Muscle of arm (tissue), 14 donors: ENCODE measurements at places on chromosomes 11 and 22. TPM values are rescaled to one million over a fixed set of nuclear protein-coding genes. Genes with fewer than 3 reads are reported as not detected.

DNA sequence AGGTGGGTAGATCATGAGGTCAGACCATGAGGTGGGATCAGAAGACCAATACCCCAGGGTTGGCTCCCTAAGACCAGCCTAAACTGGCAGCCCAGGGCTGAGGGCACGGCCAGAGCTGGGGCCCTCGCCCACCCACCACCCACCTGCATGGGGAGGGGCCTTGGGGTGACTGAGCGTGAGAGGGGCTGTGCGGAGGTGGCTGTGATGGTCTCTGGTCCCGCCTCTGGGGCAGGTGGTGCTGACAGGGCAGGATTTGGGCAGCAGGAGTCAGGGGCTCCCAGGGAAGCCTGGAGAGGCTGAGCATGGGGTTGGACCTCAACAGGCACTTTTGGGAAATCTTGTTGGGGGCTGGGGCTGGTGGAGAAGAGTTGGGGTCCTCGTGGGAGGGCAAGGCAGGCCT is 39.8 kb upstream of the MUC5AC start:
- DNase-seq: no peak

DNA sequence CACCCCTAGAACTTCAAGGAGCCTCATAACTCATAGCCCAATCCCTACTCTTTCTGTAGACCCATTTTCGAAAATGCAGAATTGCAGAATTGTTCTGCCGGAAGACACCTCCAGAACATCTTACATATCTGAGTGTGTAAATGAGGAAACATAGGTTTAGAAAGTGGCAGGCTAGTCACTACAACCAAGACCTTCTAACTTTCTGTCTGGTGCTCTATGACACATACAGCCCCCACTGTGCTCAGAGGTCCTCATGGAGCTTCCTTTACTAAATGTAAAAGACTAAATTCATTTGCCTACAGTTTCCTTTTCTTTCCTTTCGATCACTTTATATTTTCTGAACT is 132.1 kb upstream of the DDI1 start:
- DNase-seq: no peak

- no peak for DNase-seq
Measured at GRCh38 chr22:20807315-20807752, 33.4 kb downstream of the SERPIND1 start.

- no peak for DNase-seq
Measured at GRCh38 chr11:489610-490185, 17.3 kb downstream of the RNH1 start.

DNA sequence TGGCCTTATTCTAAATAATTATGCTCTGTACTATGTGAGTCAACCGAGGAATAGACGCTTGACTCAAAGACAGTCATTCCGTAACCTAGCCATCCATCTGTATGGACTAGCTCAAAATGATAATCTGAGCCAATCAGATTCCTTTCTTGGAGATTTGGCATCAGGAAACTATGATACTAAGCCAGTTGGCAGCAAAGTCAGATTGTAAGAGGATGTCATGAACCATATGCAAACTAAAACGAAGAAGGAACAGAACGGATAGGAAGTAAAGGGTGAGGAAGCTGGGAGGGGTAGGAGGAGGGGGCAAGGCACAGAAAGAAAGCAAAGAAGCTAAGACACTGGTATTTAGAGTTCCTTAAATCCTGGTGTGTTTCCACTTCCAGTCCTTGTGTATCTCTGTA is 10.7 kb upstream of the SESN3 start:
- DNase-seq: no peak

DNA sequence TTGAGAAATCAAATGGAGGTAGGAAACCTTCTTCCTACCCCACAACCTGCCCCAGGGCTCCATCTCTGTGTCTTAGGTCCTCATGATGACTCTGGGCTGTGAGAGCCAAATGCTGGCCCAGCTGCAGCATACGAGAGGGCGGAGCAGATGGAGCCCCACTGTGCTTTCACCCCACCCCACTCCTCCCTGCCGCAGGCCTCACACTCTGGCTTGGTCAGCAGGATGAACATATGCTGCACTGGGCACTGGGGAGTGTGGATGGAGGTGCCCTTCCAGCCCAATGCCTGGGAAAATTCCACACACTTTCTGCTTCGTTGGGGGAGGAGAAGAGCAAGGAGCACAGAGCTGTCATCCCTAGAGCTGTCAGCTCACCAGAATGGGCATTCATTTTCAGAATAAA is 271.6 kb upstream of the CADM1 start:
- DNase-seq: no peak

DNA sequence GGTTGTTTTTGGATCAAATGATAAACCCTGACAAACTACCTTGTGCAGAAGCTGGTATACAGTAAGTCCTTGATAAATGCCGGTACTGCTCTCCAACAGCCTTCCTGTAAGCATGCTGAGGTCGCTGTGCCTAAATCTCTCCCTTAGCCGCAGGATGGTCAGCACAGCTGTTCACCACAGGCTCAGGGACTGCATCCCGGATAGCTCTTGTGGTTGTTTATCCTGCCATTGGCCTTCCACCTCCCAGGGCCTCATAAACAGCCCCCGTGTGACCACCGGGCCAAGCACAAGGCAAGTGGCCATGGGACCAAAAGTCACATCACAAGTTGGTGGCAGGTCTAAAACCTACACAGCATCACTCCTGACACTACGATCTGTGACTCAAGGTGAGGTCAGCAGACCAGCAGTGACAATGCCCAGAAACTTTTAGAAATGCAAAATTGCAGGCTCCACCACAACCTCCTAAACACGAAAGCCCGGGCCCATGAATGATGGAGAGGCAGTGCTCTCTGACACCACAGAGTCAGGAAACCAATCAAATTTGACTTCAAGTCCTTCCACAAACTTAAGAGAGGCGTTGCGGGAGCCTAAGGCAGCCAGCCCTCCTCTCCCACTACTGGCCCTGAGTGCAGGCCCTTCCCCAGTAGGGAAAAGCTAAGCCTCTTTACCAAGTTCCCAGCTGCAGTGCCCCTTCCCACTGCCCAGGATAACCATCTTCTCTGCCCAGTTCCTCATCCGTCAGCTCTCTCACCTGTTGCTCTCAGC is 3.9 kb downstream of the SPATA19 start:
- DNase-seq: no peak

DNA sequence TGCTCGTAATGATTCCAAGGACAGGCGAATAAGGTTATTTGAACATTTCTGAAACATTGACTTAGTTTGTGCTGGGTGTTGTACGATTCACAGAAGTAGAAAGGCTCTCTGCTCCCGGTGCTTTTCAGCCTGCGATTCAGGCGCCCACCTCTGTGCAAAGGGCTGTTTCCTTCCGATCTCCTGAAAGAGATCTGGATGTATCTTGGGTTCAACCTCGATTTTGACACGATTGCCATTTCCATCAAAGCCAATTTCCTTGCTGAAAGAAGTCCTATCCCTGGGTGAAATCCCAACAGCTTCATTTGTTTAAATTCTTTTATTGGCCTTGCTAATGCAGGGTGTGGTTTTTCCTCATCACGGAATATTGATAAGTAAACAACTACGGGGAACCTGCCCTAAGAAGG is 1.1 kb upstream of the ZC3H12C start:
- DNase-seq: no peak

- DNase-seq: no peak
Measured at GRCh38 chr11:34652191-34652973, 31.5 kb downstream of the EHF start.

DNA sequence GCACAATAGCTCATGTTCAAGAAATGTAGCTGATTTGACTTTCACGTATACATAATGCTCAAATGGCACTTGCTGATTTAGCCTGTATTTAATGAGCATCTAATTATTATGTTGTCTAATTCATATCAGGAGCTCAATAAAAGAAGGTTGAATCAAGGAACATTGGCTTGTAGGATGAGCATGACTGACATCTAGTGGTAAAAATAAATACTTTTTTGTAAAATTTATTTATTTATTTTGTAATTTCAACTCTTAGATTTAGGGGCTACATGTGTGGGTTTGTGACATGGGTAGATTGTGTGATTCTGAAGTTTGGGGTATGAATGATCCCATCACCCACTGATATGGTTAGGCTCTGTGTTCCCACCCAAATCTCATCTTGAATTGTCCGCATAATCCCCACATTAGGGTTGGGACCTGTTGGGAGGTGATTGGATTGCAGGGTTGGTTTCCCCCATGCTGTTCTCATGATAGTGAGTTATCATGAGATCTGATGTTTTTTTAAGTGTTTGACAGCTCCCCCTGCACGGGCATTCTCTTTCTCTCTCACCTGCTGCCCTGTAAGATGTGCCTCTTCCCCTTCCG is 1.7 kb upstream of the OR52E5 start:
- DNase-seq: peak; percentile 0

GRCh38 chr22:32219026-32219425 is 14.2 kb upstream of the RFPL2 start:
- no peak for DNase-seq

DNA sequence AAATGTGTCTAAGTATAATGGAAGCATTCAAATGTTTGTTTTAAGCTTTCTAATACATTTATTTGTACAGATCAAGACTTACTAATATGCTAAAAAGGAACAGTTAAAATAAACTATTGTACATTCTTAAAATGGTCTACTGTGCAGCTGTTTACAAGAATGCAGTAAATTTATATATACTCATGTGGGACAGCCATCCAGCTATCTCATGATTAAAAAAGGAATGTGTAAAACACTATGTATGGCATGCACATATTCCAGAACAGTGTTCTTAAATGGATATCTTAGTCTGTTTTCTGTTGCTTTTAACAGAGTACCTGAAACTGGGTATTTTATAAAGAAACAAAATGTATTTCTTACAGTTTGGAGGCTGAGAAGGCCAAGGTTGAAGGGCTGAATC is 30.2 kb upstream of the CSTF3 start:
- DNase-seq: no peak

DNA sequence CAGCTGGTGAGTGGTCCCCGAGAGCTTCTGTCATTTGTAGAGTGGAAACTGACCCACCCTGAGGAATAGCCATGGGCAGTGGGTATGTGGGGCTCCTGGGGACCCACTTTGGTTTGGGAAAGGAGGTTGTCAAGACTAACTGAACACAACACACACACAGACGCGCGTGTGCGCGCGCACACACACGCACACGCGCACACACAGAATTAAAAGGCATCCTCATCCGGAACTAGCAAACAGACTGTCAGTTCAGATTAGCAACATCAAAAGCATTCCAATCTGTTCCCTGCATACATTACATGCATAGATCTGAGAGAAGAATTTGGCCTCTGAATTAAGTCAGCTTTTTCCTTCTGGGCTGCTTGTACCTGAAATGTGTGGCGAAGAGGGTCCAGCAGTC is 284.7 kb downstream of the ST3GAL4 start:
- no peak for DNase-seq

- no peak for DNase-seq
Measured at GRCh38 chr11:64745189-64745520, 1.2 kb upstream of the RASGRP2 start.

- DNase-seq: no peak
Measured at GRCh38 chr11:133940034-133940433, 16.7 kb downstream of the IGSF9B start.

DNA sequence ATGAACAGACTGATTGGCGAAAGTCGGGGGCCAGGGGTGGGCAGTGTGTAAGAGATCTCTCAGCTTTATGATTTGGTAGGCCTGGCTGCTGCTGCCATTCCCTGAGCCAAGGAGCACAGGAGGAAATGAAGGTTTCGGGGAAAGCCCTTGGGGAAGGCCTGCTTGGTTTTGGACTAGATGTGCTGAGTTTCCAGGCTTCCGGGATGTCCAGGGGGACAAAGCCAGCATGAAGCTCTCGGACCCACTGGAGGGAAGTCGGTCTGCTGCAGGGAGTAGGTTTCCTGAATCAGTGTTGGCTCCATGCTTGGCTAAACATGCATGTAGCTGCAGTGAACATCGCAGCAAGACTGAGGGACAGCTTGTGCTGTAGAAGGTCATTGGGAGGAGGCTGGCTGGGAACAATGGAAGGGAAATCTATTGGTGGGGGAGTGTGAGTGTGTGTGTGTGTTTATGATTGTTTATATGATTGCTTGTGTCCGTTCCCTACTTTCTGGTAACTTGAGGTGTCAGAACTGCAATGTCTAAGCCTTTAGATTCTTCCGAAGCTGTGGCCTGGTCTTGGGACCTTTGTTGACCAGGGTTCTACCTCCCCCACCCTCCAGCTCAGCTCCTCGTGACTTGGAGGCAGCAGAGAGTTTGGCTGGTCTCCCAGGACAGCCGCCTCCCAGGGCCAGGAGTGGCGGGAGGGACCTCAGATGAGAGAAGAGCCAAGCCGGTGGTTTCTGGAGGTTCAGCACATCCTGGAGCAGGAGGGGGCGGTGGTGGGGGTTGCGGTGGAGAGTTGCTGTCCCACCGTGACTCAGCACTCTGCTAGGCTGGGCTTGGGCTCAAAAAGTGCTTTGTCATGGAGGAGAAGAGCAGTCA is 4.0 kb upstream of the FTH1 start:
- peak; percentile 95 for DNase-seq

GRCh38 chr11:79461144-79461543 is 20.3 kb upstream of the TENM4 start:
- DNase-seq: peak; percentile 25

GRCh38 chr11:16287630-16288280 is 68.6 kb downstream of the SOX6 start:
- DNase-seq: no peak

DNA sequence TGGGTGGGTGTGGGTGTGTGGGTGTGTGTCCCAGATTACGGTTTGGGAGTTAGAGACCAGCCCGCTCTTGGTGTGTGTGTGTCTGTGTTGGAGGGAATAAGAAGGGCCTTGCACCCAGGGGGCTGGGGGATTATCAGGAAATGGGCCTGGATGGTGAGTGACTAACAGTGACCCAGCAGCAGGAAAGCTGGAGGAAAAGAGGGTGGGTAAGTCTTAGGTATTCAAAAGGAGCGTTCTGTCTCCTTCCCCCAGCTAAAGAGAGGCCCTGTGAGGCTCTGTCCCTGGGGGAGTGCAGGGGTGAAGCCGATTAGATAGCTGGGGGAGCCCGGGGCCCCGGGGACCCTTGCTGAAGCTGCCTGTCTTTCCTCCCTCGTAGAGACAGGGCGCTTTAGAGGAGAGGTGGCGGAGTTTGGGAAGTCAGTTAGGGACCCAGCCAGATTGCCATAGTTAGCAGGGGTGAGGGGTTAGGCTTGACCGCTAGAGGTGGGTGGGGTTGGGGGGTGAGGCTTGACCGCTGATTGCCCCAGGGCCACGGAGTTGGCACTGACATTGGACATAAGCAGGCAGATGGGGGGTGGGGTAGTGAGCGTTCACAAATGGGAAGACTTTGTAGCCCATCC is 1.5 kb downstream of the OAF start:
- no peak for DNase-seq

Gene RIC3
- 0.46 TPM for polyA plus RNA-seq

Gene CHST1
- polyA plus RNA-seq: 12.6 TPM

Gene SULT4A1
- 3.8 TPM for polyA plus RNA-seq

Gene HYLS1
- 5.6 TPM for polyA plus RNA-seq

Gene LIF
- polyA plus RNA-seq: 4.1 TPM

Gene NEFH
- polyA plus RNA-seq: 1.8 TPM

Gene CAPN5
- polyA plus RNA-seq: 10.9 TPM

Gene ADAMTS15
- polyA plus RNA-seq: not detected

Gene FKBP2
- polyA plus RNA-seq: 39.0 TPM

Gene AKIP1
- polyA plus RNA-seq: 21.7 TPM

Gene OR10G4
- polyA plus RNA-seq: not detected
